ENCODE measurements at places on chromosomes 11 and 22.

DNA sequence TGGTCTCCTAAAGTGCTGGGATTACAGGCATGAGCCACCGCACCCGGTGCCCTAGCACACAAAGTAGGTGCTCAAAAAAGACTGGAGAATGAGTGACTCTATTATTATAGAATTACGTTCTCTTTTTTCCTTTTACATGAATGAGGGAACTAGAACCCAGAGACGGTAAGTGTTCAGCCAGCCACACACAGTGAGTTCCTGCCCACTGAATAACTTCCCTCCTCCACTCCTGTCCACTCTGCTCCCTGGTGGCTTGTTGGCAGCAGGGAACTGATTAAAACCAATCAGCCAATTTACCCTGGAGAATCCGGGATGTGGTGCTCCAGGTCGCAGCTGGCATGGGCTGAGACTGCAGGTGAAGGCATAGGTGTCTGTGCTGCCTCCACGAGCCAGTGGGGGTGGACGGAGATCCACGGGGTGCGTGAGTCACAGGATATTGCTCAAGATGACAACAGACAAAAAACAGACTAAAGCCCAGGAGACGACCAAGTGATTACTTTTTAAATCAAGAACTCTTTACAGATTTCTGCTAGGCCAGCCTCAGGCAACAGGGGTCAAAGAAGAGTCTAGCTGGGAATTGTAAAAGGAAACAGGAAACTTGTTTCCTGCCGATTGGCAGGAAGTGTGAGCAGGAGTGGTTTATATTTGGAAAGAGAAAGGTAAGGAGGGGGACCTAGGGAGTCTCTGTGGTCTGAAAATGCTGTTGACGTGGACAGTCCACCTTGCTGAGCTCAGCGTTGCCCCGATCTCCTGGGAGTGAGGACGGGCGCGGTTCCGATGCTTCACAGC lies 95.2 kb upstream of the TP53I11 start:
- peak; percentile 39 for DNase-seq

GRCh38 chr11:114132417-114132816 lies 72.9 kb downstream of the ZBTB16 start:
- no peak for DNase-seq

GRCh38 chr22:24059121-24059520 lies 48.0 kb downstream of the CABIN1 start:
- DNase-seq = no peak

GRCh38 chr11:86469491-86470388 lies 95.1 kb downstream of the CCDC81 start:
- no peak for DNase-seq

GRCh38 chr11:27350511-27350910 lies 12.5 kb downstream of the CCDC34 start:
- no peak for DNase-seq

- no peak for DNase-seq
These were observed 157.8 kb upstream of the DDI1 start for GRCh38 chr11:103878646-103879045.

- no peak for DNase-seq
These were observed 894 bp downstream of the ADA2 start for GRCh38 chr22:17218341-17218740.

DNA sequence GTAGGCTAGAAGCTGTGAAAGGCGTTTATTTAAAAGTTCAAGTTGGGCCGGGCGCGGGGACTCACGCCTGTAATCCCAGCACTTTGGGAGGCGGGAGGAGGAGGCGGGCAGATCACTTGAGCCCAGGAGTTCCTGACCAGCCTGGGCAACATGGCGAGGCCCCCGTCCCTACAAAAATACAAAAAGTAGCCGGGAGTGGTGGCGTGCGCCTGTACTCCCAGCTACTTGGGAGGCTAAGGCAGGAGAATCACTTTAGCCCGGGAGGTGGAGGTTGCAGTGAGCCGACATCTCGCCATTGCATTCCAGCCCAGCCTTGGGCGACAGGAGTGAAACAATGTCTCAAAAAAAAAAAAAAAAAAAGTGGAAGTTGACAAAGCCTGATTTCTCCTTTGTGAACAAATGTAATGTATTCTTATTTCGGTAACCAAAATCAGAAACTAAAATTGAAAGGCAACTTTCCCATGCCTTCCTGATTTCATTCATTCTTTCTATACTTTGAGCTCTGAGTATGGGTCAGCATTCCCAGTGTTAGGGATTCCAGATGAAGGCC lies 825 bp downstream of the PTPMT1 start:
- peak; percentile 35 for DNase-seq

DNA sequence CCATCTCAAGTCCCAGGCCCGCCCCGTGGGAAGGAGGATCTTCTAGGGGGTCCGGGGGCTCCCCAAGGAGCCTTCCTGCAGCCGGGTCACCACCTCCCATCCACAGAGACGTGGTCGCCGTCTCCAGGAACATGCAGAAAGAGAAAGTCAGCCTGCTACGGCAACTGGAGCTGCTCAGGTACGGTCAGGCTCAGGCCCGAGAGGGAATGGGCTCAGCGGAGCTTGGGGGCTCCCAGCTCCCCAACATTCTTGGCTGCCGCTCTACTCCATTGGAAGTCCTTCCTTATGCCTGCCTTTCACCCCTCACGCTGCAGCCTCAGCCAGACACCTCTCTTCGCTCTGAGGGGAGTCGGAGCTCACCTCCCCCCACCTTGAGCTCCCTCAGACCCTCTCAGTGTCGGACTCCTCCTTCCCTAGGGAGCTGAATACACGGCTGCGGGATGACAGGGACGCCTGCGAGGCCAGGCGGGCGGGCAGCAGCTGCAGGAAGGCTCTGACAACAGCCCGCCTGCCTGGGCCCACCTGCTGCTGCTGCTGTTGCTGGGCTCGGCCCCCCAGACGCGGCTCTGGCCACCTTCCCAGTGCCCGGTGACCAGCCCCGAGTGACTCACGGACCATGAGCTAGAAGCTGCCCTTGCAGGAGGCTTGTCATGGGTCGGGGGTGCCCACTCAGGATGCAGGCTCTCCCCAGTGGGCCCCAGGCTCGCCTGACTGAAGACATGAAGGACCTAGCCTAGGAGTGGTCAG lies 1.5 kb upstream of the CD151 start:
- DNase-seq = no peak

DNA sequence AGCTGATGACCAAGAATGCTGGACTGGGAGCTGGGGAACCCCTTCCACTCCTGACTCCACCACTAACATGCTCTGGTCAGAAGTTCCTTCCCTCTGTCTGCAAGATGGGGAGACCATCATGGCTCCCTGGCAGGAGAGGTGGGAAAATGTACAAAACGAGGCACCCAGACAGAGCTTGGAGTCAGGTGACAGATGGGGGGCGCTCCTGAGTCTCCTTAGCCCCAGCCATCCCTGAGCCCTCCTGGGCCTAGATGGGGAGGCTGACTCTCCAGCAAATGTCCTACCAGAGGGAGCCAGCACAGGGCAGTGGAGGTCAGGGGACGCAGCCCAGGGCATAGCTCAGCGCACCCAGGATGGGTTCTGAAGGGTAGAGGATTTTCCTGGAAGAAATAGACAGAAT lies 20.0 kb downstream of the KCNJ4 start:
- DNase-seq = no peak

DNA sequence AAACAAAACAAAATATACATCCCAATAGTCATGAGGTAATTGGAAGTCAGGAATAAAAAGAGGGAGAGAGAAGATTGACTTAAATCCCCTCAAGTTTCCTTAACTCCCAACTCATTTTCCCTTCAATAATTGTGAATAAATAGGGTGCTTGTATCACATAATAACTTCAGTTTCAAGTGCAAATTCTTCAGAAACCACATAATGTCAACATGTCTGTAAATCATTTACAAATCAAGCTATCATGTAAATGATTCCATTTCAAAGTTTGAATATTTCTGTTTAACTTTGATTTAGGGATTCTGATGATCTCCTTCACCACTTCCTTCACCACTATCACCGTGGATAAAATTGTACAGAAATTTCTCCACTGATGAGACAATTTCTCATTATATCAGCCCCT lies 23.2 kb downstream of the CASP5 start:
- no peak for DNase-seq

DNA sequence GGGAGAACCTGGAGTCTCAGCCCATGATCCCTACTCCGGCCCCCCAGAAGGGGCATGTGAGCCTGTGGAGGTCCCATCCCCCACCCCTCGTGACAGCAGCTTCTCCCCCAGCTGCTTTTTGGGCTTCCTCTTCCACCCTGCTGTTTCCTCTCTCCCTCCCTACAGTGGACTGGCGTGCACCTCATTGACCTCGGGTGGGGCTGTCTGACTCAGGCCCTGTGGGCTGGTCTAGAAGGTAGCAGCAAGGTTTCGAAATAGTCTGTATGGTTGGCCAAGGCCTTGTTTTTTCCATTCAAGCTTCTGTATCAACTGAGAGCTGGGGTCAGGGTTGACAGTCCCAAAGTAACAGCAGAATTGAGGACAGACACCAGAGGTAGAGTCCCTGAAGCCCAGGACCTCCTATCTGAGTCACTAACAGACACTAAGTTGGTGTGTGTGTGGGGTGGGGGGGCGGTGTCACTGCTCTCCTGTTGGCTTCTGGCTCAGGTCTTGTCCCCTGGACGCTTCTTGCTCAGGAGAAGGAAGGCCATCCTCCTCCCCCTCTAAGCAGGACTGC lies 7.7 kb downstream of the SLC37A2 start:
- peak; percentile 61 for DNase-seq

GRCh38 chr11:56885854-56886253 lies 102.9 kb upstream of the OR5AK2 start:
- no peak for DNase-seq

DNA sequence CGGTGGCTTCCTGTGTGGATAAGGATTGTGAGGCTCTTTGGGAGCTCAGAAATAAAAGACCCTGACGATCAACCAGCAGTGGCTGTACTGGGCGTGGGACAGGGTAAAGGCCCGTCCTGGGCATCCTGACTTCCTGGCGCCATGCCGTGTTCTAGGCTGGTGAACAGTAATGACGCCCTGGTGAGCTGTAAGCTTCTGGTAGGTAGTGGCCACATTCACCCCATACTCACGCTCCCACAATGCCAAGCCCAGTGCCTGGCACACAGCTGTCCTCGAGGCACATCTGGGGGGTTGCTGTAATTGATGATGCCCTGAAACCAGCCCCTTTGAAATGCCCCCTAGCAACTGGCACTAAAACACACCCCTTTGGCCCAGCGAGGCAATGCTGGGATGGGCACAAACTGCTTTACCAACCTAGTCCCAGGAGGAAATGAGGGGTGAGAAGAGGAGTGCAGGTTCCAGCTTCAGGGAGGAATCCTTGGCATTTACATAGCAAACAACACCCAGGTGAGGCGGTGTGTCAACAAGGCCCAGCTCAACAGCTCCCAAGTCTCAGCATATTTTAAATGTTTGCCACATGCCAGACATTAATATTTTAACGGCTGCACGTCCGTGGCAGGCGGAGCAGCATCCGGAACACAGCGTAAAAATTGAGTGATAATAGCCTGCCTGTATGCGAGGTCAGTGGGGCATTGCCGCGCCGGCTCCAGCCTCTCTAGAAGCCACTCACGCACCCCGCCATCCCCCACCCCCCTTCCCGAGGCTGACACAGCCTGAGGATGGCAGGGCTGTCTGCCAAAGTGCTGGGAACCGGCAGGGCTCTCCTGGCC lies 79.3 kb downstream of the DSCAML1 start:
- peak; percentile 73 for DNase-seq

GRCh38 chr11:44817207-44817949 lies 90.6 kb downstream of the TSPAN18 start:
- DNase-seq = no peak

- DNase-seq = peak; percentile 62
These were observed 15.2 kb upstream of the TH start for GRCh38 chr11:2186669-2187279.
